ENCODE measurements at places on chromosomes 1 and 21. TPM values are rescaled to one million over a fixed set of nuclear protein-coding genes. Genes with fewer than 3 reads are reported as not detected.

GPR161 gene
- 2.2 TPM for total RNA-seq

CYP4X1 gene
- 0.75 TPM for total RNA-seq

ANKRD34A gene
- 0.14 TPM for total RNA-seq

OR2T1 gene
- total RNA-seq: not detected

GABRD gene
- total RNA-seq: not detected

SEMA4A gene
- total RNA-seq: 2.1 TPM

LMNA gene
- total RNA-seq: 308 TPM

COL24A1 gene
- total RNA-seq: 1.1 TPM

DNA sequence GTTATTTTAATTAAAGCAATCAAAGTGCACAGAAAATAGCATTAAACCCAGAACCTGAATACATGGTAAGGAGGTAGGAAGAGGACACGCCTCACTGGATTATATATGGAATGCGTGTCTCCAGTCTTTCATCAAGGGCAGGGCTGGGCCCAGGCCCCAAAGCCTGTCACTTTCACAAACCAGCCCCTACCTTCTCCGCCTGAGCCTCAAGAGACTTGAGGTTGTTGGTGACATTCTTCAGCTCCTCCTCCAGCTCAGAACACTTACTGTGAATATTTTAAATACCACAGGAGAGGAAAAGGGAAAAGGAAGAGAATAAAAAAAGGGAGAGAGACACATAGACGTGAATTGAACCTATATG, 16.3 kb upstream of the NUP210L start:
- DNase-seq: no peak

DNA sequence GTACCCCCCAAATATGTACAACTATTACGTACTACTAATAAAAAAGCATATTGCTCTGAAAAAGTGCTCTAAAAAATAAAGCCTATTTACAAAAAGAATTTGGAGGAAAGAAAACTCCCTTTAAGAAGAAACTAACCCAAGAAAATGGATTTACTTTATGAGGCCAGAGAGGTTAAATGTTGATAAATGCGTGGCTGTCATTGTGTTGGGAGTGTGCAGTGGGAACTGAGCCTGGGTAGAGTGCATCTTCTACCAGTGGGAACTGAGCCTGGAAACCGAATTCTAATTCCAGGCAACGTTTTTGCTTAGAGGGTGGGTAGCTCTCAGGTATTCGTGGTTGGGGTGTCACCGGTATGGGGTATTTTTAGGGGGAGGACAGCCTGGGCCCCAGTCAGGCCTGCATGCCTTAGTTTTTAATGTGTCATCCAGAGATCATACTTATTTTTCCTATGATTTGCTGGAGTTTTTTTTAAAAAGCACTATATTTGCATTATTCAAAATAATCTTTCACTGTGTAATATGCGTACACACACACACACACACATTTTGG, 24.1 kb upstream of the RNF187 start:
- DNase-seq: no peak

DNA sequence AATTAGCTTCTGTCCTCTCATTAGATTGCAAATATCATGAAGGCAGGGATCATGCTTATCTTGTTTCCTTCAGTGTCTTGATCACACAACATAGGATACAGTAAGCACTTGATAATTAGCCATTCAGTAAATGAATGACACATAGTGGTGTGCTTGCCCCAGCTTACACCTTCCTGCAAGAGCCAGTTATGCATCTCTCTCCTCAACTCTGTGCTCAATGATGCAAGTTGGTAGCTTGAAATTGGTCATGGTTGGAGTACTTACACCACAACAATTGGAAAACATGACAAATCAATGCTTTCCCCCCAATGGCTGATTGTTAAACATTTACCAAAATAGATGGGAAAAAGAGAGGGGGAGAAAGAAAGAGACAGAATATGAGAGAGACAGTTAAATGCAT, 129.2 kb downstream of the NUF2 start:
- DNase-seq: no peak

DNA sequence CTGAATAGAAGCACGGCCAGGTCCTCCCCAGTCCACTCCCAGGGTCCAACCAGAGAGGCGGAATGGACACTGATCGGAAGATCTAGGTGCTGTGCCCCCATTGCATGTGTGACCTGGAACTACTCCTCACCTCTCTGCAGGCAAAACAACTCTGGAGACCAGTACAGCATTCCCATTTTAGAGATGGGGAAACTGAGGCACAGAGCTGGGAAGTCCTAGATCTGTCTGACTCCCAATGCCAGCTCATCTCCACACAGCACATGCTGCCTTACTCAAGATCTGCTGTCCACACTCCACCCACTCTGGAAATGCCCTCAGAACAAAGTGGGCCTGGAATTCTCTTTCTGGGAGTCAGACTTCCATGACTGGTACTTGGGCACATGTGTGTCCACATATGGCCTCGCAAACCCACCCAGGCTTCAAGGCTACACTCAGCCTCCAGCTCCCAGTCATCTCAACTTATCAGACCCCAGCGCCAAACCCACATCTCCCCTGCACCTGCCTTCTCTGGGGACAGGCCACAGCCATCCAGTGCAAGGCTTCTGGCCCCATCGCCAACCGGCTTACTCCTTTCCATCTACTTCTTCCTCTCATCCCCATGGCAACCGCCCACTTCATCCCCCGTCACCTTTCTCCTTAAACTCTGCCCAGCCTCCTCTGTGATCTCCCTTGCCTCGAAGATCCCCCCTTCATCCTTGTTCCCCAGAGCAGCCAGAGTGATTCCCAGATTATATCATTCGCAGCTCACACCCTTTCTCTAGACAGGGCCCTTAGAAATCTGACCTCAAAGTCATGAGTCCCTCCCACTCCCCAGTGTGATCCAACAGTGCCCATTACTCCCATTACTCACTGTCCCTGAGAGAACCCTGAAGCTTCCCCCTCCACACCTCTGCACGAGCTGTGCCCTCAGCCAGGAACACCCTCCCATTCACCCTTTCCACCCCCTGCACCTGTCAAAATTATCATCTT, 2.7 kb downstream of the COL8A2 start:
- no peak for DNase-seq

- DNase-seq: no peak
Observed at GRCh38 chr21:17853393-17854275, 34.5 kb upstream of the C21orf91 start.

DNA sequence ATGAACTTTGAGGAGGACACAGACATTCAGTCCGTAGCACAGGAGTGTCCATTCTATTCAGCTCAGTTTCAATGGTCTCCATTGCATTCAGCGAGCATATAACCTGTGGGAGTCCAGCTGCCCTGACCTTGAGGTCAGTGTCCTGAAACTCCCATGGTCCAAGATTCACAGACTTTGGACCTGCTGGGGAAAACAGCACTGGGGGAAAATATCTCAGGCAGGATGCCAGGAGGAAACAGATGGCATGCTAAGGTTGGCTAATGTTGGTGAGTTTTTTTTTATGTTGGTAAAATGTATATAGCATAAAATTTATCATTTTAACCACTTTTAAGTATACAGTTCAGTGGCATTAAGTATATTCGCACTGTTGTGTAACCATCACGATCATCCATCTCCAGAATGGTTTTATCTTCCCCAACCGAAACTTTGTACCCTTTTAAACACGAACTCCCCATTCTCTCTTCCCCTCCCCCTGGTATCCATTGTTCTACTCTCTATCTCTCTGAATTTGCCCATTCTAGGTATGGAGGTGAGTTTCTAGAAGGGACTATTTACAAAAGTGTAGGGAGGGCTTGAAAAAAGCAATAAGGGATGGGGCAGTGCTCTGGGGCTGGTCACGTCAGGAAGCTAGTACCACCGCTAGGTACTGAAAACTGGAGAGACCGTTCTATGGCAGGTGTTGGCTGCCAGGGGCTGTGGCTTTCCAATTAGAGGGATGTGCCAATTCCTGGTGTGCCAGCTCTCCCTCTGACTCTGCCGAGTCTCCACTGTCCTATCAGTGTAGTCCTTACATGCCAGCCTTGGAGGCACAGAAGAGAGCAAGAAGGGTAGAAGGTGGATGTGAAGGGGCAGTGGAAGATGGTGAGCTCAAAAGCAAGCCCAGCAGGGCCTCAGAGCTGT, 85.3 kb downstream of the FOXD2 start:
- no peak for DNase-seq

DNA sequence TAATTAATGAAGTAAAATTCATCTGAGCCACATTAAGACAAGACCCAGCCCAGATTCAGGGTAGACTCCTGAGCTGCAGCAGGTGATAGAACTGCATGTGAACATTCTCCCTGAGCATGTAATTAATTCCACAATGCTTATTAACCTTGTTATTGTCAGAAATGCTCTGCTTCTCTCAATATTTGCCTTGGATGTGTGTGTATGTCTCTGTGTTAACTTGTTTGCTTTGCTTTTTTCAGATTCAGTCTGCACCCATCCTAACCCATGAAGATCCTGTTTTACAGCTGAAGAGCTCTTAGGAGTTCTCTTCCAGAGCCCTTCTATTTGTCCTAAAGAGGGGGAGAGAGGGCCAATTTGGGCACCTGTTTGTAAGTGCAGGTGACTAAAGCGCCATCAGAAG, 143.2 kb upstream of the BMP8A start:
- no peak for DNase-seq

DNA sequence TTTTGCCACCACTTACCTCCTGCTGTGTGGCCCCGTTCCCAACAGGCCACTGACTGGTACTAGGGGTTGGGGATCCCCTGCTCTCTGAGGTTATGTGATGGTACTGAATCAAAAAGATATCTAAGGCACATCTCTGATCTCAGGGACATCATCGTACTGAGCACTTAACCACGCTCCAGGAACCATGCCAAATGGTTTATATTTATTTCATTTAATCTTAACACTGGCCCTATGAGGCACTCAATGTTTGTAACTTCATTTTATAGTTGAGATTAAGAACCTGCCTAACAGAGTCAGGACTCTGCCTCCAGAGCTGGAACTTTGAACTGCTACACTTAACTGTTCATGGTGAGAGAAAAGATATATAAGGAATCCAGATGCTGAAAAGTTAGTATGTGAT, 98.0 kb upstream of the HP1BP3 start:
- no peak for DNase-seq

DNA sequence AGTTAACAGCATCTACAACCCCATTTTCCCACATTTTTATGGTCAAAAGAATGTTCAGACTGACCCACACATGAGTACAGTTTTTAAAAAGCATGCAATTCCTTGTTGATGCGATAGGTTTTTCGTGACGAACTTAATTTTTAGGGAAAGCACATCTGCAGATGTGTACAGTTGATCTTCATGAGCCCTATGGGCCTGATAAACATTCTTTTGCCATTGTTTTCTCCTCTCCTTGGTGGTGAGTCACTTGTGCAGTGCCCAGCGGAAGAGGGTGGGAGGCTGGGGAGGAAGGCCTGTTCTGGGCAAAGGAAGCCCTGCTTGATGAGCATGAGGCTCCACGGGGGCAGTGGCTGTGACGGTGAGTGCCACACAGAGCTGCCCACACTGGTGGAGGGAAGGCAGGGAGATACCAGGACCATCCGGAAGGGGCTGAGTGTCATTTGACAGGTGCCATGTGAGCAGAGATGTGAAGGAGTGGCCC, 5.3 kb downstream of the ARF1 start:
- DNase-seq: no peak

DNA sequence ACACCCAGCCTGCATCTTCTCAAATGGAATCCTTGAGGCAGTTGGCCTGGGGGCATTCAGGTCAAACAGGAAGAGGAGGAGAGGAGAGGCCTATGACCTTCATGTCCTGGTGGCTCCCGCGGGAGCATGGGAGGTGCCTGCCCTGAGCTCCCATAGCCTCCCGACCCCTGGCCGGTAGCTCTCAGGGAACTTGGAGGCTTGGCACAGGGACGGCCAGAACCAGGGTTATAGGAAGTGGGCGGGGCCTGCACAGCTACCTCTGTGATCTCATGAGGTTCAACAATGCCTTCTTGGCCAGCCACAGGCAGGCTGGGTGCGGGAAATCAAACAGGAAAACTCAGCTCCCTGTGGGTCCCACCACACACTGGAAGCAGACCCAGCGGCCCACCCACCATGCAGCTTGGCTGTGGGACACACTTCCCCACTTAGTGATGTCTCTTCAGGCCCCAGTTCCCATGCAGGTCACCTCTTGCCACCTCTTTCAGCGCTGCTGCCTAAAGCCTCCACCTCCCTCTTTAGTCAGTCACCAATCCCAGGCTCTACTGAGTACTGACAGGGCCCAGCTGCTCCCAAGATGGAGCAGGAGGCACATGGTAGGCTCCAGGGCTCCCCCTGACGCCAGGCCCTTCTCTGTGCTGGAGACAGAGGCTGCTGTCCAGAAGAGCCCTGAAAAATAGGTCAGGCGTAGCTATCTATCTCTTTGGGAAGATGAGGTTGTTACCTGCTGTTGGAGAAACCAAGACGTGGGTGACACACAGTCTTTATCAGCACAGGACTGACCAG, at the start of gene SLFNL1:
SLFNL1 (minus strand) TSS at position 200 of the 783 bp plus-strand sequence. CDS start 1,065 bp downstream, outside the sequence.
- no peak for DNase-seq

GRCh38 chr1:98906361-98906760, 98.3 kb downstream of the PLPPR5 start:
- DNase-seq: no peak

- no peak for DNase-seq
Observed at GRCh38 chr1:37752213-37752582, 12.7 kb downstream of the EPHA10 start.

DNA sequence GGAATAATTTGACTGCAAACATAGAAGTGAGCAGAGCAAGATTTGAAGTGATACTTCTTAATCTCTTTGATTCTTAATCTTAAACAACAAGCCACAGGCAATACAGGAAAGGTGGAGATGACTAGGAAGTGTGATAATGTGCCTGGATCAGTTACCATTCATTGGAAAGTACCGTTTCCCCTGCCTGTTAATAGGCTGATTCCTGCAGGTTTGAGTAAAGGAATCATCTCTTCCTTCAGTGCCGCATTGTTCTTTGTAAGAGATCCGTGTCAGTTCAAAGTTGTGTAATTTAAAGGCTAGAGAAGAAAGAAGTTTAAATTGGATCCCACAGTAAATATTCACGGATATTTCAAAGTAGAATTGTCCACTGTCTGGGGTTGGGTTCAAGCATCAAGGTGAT, 43.5 kb upstream of the BCL10 start:
- no peak for DNase-seq

DNA sequence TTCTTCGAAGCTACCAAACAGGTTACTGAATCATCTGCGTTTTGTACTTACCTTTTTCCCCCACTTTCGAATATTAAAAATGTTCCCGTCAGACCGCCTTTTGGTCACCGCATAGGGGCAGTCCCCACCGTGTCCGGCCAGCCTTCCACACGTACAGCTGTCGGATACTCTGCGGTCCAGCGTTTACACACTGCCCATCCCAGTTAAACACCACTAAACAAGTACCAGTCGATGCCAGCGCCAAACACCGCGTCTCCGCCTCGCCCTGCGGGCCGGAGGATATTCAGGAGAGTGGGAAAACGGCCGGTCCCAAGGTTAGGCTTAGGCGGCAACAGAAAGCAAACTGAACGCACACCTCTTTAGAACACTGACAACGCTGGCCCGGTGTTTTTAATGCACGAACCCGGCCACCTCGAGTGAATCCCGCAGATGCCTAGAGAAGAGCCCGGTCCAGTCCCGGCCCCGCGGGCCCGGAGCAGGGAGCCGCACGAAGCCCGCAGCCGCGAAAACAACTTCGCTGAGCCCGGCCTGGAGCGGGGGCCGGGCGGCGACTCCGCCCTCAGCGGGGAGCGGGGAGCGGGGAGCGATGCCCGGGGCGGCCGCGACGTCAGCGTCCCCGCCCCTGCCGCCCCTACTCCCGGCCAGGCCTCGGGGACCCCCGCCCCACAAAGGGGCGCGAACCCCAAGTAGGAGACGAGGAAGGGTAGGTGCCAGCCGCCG, 730 bp upstream of the PHF13 start:
- DNase-seq: peak; percentile 80

Data from mucosa of descending colon (tissue), 3 donors.